Lower lobe of right lung (tissue), 2 donors: ENCODE measurements at places on chromosomes 1 and 21. TPM values are rescaled to one million over a fixed set of nuclear protein-coding genes. Genes with fewer than 3 reads are reported as not detected.

DNA sequence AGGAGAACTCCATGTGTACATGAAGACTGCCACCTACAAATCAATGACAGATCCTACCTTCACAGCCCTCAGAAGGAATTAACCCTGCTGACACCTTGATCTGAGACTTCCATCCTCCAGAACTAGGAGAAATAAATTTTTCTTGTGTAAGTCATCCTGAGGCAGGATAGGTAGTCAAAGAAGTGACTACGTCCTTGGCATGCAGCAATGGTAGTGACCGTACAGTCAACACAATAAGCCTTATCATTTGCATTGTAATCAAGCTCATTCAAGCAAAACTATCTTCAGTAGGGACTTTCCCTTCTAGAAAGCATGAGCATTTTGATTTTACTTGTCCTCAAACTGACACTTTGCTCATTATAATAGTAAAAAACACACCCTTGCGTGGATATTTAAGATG is 64.0 kb upstream of the KCNK1 start:
- no peak for DNase-seq

GRCh38 chr1:43990271-43991199 is 864 bp upstream of the CCDC24 start:
- DNase-seq = no peak

DNA sequence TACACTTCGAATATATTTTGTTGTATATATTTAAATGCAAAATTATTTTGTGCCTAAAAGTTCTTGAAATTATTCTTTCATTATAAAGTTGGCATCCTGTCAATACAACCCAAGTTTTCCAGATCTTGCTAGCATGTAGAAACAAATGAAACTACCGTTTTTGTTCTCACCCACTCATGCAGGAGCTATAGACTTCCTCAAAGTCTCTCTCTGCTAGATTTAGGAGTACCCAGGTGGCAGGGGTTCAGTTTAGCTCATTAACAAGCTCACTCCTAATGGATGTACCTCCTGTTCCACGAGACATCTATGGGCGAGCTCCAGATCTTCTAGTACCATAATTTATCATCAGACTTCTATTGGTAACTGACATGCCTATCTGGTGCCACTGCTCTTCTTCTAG is 390.2 kb upstream of the POU3F1 start:
- no peak for DNase-seq

- DNase-seq = no peak
Measured at GRCh38 chr1:10958614-10959013, 53.8 kb upstream of the TARDBP start.

DNA sequence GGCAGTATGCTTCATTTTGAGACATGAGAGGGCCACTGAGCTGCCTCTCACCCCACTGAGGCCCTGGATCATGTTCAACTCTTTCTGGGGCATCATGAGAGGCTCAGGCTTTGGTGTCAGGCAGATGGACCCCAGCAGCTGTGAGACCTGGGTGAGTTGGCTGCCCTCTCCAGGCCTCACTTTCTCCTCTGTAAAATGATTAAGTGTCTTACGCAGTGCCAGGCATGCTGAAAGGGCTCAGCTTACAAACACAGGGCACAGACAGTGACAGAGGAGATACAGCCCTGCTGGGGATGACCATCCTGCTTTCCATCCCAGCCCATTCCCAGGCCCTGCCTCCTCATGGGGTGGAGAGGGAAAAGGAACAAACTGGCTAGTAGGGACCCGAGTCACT is 387.4 kb downstream of the MATN1 start:
- DNase-seq = no peak

DNA sequence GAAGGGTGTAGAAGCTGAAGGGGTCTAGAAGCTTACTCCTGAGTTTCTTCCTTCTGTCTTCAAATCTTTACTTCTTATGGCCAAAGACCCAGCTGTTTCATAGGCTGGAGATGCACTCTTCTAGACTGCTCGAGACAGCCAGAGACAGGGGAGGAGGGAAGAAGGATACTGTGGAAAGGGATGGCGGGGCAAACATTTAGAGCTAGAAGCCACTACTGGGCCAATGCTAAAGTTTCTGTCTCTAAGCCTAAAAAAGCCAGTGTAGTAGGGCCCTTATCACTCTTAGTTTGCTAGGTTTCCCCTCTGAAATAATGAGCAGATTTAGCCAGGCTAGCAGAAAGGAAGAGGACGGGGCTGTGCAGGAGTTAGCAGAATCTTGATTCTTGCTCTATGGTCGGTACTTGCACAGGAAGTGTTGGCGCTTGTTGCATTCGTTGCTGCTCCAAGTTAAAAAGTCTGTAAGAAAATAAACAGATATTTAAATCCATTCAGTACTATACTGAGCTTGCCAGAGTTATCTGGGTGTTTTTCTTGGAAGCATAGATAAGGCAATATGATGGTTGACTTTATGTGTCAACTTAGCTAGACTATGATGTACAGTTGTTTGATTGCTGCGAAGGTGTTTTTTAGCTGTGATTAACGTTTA is 16.9 kb downstream of the REG4 start:
- no peak for DNase-seq

DNA sequence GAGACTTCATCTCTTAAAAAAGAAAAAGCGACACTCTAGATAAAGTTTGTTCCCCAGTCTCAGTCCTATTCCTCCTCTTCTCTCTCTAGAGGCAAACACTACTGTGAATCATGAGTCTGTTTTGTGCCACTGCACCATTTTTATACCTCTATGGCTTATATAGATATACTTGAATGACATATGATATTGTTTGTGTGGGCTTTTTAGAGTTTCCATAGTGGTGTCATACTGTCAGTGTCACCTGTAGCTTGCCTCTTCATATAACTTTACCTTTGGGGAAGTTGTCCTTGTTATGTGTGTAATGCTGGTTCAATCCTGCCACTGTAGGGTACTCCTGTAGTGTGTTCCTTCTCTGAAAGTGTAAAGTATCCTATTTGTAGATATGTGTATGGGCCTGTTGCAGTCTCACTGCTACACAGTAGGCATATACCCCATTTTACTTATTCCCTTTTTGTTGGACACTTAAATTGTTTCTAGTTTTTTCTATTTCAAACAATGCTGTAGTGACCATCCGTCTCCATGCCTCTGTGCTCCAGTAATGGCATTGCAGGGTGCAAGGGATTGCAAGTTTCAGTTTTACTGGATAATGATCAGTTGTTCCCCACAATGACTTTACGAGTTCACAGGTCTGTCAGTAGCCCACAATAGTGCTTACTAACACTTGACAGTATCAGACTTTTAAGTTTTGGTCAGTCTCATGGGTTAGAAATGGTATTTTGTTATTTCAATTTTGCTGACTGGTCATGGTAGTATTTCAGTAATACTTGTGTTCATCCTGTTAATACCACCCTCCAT is 2.7 kb downstream of the PRMT2 start:
- DNase-seq = no peak

DNA sequence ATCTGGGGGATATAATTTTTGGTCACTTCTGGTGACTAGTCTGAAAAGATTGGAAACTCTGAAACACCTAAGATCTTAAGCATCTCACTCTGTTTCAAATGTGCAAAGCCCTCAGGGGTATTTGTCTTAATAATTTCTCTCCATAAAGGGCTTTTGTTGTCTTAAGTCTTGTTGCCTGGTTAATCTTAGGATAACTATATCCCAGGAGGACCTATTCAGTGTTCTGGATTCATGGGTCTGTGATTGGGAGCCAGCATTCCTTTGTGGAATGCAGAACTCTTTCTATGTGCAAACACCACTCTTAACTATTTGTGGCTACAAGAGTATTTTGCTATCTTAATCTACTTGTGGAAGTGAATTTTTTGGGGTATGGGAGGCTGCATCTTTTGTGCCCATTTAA is 1573.0 kb upstream of the PRMT6 start:
- no peak for DNase-seq

DNA sequence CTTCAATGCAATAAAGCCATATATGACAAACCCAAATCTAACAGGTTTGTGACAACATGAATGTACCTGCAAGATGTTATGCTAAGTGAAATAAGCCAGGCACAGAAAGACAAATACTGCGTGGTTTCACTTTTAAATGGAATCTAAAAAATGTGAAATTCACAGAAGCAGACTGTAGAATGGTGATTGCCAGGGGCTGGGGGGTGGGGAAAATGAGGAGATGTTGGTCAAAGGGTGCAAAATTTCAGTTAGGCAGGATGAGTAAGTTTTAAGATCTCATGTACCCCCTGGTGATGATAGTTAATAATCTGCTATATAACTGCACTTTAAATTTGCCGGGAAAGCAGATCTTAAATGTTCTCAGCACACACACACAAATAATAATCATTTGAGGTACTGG is 160.5 kb downstream of the PTBP2 start:
- no peak for DNase-seq

GRCh38 chr1:64538389-64538788 is 68.5 kb downstream of the CACHD1 start:
- DNase-seq = no peak

DNA sequence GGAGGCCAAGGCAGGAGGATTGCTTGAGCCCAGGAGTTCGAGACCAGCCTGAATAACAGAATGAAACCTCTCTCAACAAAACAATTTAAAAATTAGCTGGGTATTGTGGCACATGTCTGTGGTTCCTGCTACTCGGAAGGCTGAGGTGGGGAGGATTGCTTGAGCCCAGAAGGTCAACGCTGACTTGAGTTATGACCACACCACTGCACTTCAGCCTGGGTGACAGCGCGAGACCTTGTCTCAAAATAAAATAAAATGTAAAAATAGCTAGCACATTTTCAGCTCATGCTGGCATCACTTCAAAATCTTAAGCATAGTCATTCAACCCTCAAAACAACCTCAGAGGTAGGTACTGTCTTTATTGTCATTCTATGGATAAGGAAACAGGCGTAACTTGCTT is 6.4 kb downstream of the JAK1 start:
- DNase-seq = no peak

DNA sequence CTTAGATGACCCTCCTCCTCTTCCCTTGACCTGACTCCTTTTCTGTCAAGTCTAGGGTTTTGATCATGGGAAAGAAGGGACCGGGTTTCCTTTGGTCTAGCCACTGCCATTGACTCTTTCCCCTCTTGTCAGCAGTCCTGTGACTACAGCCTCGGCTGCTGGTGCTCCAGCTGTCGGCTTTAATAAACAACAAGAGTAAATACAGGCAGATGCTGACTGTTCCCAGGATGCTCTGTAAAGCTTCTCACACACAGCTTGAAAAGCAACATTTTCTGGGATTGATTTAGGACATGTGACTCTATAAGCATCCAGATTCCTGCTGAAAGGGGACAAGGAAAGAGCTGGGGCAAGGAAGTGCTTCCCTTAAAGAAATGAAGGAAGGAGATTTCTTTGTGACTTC is 53.5 kb upstream of the CTTNBP2NL start:
- no peak for DNase-seq

DNA sequence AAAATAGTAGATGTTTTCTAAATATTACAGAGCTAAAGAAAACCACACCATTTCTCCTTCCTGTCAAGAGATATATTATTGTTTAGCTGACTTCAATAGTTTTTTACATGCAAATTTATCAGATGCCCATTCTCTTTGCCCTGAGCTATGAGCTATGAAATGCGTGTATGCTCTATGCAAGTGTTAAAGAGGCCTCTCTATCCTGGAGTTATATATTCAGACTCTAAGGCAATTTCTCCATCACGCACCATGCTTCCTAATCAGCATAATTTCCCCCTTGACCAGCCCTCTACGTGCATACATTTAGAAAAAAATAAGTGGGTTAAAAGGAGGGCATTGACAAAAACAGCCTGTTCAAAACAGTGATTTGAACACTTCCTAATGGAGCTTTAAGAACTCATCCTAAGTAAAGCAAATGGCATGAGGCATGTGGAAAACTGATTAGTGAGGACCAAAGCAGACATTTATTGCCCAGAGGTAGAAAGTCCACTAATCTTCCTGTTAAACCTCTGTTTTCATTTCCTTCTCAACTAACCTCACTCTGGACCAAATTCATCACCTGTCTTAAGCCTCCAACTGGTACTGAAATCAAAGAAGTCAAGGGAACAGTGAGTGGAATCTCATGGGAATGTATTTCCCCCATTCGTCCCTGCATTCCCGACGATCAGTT is 565.8 kb upstream of the PKN2 start:
- DNase-seq = no peak

GRCh38 chr1:38128926-38129453 is 82.4 kb upstream of the POU3F1 start:
- DNase-seq = no peak

DNA sequence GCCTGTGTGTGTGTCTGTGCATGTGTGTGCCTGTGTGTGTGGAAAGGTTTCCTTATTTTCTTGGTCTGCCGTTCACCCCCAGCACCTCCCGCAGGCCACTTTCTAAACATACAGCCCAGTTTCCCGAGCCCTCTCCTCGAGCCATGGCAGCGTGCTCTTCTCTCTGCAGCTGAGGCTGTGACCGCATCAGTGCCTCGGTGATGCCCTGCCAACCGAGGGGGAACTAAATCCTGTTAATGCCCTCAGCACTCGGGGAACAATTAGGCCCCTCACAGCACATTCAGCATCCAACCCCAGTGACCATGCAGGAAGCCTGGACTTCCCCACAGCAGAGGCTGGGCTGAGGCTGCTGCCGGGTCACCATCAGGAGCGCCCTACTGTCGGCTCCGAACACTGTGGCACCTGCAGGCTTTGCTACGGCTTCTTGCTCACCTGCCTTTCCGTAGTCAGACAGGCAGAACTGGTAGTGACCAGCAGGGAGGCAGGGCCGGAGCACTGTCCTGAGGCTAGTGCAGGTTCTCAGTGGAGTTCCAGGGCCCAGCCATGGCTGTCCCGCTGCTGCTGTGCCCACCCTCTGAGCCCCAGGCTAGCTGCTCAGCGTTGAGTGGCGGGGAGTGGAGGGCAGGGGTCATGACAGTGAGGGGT is 8.1 kb downstream of the GPR137B start:
- DNase-seq = no peak

GRCh38 chr1:212952641-212952976 is 2.3 kb downstream of the VASH2 start:
- DNase-seq = no peak

DNA sequence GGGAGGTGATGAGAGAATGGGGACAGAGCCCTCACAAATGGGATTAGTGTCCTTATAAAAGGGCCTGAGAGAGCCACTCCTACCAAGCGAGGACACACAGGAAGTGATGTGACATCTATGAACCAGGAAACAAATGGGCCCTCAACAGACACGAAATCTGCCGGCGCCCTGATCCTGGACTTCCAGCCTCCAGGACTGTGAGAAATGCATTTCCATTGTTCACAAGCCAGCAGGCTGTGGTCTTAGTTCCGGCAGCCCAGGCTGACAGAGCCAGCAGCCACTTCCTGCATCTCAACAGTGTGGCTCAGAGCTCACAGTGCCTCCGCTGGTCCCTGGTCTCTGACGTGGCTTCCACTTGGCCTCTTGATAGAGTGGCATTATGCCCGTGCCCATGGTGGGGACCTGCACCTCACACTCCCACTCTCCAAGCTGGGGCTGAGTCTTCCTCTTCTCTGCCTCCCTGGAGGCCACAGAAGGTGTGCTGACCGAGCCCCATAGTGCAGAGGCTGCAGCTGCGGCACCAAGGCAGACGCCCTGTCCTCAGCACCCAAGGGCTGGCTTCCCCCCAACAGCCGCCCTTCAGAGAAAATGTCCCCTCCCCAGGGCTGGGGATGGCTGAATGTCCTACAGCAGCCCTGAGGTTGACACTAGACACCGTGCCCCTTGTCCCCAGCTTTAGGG is 44.9 kb downstream of the ACOT7 start:
- no peak for DNase-seq

RYR2 gene
- 4.8 TPM for total RNA-seq

ETS2 gene
- total RNA-seq = 160 TPM

KIAA1614 gene
- 4.1 TPM for total RNA-seq
